ENCODE measurements at places on chromosomes 16 and 17.
A peak's percentile ranks its signal among the peaks of the same experiment; 100 is the strongest.

- DNase-seq = no peak
Observed at GRCh38 chr16:22785552-22785951, 28.4 kb upstream of the HS3ST2 start.

DNA sequence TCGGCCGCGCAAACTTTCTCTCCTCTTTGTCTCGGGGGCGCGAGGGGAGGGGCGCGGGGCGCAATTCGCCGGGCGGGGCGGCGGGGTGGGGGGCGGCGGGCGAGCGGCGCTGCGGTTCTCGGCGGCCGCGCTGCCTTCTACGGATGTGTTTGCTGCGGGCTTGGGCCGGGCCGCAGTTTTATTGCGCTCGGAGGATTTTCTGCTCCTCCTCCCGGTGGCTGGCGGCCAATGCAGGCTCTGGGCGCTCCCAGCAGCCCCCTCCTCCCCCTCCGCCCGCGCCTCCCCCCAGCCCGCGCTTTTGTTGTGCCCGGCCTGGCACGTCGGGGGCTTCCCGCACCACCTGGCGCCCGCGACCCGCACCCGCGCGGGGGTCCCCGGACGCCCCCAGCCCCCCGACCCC is at the start of gene TIMP2:
Gene TIMP2 (minus strand): TSS at position 154 of the 400 bp plus-strand sequence. CDS start 299 bp downstream, outside the sequence.
- DNase-seq = peak; percentile 89

GRCh38 chr16:84541999-84542817 is 37.7 kb upstream of the MEAK7 start:
- no peak for DNase-seq

GRCh38 chr16:77897831-77898605 is 109.7 kb downstream of the VAT1L start:
- no peak for DNase-seq

- DNase-seq = no peak
Observed at GRCh38 chr17:40101367-40102210, 1.2 kb upstream of the NR1D1 start.

DNA sequence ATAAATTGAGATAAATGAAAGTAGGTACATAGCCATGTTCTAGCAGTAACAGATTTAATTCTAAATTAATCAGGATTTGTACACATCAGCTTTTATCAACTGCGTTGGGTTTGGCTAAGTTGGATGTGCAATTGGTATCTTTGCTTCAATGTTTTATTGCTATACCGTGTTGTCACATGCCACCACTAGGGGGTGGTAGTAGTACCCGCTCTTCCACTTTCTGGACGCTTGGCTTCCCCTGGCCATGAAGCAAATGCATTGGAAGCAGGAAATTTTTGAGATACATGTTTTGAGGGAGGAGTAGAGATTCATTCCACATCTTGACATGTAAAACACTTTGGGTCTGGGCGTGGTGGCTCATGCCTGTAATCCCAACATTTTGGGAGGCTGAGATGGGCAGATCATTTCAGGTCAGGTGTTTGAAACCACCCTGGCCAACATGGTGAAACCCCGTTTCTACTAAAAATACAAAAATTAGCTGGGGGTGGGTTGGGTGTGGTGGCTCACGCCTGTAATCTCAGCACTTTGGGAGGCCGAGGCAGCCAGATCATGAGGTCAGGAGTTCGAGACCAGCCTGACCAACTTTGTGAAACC is 58.6 kb downstream of the EMP2 start:
- peak; percentile 55 for DNase-seq

GRCh38 chr16:51994597-51994996 is 552.3 kb downstream of the TOX3 start:
- DNase-seq = no peak

DNA sequence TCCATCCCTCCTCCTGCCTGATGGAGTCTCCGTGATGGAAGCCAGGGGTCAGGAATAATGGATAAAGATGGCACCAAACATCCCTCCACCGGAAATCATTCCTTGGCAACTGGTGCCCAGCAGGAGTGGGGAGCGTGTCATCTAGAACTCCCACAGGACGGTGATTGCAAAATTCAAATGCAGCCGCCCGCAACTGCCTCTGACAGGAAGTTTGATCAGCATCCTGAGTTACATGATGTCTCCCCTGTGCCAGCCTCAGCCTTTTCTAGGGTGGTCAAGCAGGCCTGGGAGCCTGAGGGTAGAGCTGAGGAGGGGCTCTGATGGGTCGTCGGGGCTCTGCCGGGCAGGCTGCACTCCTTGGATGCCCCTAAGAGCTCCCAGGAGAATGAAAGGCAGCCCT is 52.8 kb downstream of the GSG1L start:
- no peak for DNase-seq

DNA sequence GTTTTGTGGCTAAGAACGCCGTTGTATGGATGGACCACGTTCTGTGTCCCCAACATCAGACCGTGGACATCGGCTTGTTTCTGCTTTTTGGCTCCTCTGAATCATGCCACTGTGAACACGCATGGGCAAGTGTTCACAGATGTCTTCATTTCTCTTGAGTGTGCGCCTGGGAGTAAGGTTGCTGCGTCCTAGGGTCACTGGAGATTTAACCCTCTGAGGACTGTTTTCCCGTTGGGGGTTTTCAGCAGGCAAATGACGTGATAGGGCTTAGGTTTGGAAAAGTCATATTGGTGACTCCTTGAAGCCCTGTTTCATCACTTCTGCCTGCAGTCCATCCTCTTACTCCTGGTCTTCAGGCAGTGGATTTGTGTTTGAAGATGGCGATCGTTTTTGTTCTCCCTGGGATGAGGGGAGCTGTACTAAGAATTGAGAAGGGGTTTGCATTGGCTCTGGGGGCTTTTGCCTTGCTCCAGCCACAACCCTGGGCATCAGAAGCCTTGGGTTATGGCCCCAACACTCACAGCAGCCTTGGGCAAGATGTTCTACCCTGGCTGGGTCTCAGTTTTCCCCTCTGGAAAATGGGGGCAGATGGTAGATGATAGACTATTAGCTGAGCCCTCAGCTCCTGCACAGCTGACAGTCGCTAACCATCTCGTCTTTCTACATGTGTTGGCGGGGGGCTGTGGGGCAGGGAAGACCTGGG is 67.2 kb upstream of the CIBAR2 start:
- DNase-seq = no peak

DNA sequence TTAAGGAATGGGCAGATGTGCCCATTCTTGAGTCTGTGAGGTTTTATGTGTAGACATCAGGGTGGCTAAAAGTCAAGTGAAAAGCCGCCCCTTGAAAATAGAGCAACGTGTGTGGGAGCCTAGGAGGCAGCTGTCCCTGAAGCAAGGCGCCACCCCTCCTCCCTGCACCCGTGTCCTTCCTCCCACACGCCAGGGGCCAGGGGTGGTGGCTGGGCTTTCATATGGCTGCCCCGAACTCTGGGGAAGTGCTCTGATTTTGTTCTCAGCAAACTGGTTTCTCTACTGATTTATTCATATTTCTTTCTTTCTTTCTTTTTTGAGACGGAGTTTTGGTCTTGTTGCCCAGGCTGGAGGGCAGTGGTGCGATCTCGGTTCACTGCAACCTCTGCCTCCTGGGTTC is 4.7 kb downstream of the ZNF750 start:
- DNase-seq = no peak

GRCh38 chr16:82852388-82853008 is 225.7 kb downstream of the CDH13 start:
- DNase-seq = no peak

GRCh38 chr17:17359271-17359670 is 56.1 kb downstream of the NT5M start:
- no peak for DNase-seq

GRCh38 chr16:31099860-31100638 is 5.5 kb upstream of the VKORC1 start:
- DNase-seq = no peak

DNA sequence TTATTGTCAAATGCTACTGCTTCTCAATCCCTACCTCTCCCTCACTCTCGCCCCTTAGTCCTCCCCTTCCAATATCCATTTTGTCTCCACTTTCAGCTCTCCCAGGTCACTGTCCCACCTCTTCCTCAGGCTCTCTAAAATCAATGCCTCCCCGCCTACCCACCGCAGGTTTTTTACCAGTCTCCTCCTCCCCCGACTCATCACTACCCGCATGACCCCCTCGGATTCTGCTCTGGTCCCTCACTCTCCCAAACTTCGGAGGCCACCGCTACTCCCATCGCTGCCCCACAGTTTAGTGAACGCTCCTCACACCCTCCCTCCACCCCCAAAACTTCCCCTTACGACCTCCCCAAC is 513 bp downstream of the CRLF3 start:
- DNase-seq = no peak

GRCh38 chr17:30323262-30323894 is 10.5 kb downstream of the TMIGD1 start:
- DNase-seq = no peak

Measured in SK-N-DZ (cell line).